Large intestine (tissue), 12 donors: ENCODE measurements at places on chromosomes 1 and 21. TPM values are rescaled to one million over a fixed set of nuclear protein-coding genes. Genes with fewer than 3 reads are reported as not detected.

GBP4 gene
- polyA plus RNA-seq: 8.9 TPM

HSD3B1 gene
- not detected for polyA plus RNA-seq

CD1B gene
- polyA plus RNA-seq: not detected

DNA sequence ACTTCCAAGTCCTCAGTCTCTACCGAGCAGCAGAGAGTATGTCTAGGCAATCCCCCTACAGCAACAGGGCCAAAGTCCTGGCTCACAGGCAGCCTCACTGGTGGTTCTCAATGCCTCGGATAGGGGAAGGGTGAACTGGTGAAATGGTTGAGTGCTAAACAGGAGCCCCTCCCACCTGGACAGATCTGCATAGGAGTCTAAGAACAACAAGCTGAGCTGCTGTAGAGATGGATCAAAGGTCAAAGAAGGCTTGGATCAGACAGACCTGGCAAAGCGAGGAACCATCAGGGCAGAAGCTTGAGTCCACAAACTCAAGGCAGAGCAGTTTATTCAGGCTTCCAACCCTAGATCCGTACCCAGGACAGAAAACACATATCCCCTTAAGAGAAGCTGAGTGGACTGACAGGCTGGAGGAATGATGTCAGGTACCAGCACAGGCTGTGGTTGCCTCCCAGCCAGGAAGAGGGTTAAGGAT lies 31.8 kb downstream of the RABIF start:
- DNase-seq: peak; percentile 92
- peaks cover 9% of the 10 kb centered on the region for H3K36me3 ChIP-seq
- H3K27me3 ChIP-seq: no peaks in the 10 kb centered on the region
- H3K27ac ChIP-seq: peak overlapping the region; percentile 70
- H3K4me1 ChIP-seq: peaks cover 40% of the 10 kb centered on the region
- no peak overlapping the region for H3K4me3 ChIP-seq

LMNA gene
- 138 TPM for polyA plus RNA-seq

DNA sequence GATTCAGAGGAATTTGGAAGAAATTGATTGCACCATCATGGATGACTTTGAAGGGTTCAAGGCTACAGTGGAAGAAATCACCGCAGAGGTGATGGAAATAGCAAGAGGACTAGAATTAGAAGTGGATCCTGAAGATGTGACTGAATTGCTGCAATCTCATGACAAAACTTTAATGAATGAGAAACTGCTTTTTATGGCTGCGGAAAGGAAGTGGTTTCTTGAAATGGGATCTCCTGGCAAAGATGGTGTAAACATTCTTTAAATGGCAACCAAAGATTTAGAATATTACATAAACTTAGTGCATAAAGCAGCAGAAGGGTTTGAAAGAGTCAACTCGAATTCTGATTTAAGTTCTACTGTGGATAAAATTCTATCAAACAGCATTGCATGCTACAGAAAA lies 698.6 kb downstream of the PLA2G4A start:
- H3K36me3 ChIP-seq: no peaks in the 10 kb centered on the region
- no peak overlapping the region for H3K27ac ChIP-seq
- H3K4me3 ChIP-seq: no peak overlapping the region
- H3K4me1 ChIP-seq: no peaks in the 10 kb centered on the region

HSD11B1 gene
- polyA plus RNA-seq: 0.31 TPM

DNA sequence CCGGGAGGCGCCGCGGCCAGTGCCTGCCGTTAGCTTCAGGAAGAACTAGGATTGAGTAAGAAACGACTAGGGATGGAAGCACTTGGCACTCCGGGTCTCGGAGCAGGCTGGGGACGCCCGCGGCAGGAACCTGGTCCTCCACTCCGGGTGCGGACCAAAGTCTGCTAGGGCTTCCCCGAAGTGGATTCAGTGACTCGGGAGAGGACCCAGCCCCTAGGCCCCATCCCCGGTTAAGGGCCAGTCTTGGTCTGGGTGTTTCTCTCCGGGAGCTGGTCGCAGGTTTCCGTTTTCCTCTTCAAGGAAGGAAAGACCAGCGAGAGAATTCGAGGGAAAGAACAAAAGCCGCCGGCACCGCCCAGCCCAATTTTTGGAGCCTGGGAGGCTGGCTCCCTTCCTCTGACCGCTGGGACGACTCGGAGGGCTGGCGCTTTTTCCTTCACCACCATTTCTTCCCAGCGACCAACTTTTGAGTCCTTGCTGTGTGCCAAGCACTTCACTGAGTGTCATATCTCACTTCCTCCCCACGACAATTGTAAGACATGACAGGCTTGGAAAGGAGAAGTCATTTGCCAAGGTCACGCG lies 16.8 kb upstream of the STMN1 start:
- peaks cover 3% of the 10 kb centered on the region for H3K27me3 ChIP-seq
- H3K4me3 ChIP-seq: peak overlapping the region; percentile 50
- DNase-seq: no peak
- H3K27ac ChIP-seq: peak overlapping the region; percentile 42
- H3K4me1 ChIP-seq: peaks cover 15% of the 10 kb centered on the region

GRCh38 chr21:26565111-26565510 lies 8.0 kb downstream of the CYYR1 start:
- no peaks in the 10 kb centered on the region for H3K36me3 ChIP-seq
- H3K4me1 ChIP-seq: no peaks in the 10 kb centered on the region
- DNase-seq: no peak
- H3K27me3 ChIP-seq: no peaks in the 10 kb centered on the region

DNA sequence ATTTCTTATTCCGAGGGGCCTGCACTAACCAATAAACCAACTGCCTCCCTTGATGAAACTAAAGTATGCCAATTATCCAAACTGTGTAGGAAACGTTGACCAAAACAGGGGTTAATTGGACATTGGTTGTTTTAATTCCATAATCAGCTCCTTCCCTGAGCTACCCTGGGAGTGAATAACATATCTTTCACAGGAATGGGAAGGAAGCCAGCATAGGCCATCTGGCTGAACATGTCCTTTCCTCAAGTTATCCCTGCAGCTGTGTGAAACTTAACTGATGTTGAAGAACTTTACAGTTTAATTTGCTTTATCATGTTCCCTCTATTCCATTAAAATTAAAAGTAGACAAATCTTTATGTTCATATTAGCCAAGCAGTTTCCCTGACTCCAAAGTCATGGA lies 75.4 kb downstream of the NRIP1 start:
- peaks cover 7% of the 10 kb centered on the region for H3K4me1 ChIP-seq
- no peak overlapping the region for H3K4me3 ChIP-seq
- H3K27me3 ChIP-seq: no peaks in the 10 kb centered on the region
- DNase-seq: no peak
- H3K36me3 ChIP-seq: peaks cover 36% of the 10 kb centered on the region
